ENCODE measurements at places on chromosomes 3 and 15.

DNA sequence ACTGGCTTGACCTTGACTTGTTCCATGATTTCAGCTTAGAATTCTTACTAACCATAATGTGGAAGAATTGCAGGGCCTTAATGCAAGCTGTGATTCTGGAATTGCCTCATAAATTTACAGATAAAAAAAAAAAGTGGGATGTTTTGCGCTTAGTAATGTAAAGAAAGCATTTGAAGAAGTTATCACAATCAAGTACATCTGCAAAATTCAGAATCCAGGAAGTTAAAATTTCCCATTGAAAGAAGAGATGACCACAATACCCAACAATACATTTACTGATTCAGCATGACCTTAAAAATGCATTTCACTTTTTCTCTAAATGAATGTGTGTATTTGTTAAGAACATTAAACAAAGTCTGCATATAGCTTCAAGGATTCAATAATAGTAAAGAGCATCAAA, 65.1 kb upstream of the CCNL1 start:
- DNase-seq = no peak

DNA sequence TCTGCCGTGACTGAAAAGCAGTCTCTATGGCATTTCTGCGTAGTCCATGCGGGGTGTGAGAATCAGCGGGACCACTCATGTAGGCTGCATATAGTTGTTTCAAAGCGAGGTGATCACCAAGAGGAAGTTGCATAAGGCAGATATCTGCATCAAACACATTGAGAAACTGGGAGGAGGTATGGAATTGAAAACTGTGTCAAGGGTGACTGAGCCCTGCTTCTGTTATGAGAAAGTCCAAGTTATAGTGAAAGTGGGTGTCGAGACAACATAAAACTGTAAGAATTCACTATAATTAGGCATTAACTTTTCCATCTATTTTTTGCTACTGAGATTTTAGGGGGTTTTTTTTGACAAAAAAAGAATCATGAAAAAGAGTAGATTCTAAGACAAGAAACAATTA, 109.3 kb downstream of the ZIC1 start:
- DNase-seq = no peak

DNA sequence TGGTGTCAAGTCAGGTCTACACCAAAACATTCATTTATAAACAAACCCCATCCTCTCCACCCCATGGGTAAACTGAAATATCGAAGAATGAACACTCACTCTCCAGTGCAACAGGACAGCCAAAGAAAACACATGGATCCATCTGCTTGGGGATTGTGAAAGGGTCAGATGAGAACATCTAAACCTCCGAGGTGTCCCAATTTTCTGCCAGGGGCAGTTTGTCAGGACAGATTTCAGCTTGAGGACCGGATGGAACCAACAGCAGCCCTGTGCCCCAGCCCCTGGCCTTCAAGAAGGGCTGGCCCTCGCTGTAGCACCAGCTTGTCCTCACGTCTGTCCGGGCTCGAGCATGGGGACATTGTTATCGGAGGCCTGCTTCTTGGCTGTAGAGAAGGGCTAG, 45.5 kb downstream of the PCSK6 start:
- DNase-seq = no peak

GRCh38 chr3:1847571-1847970, 251.1 kb upstream of the CNTN4 start:
- DNase-seq = no peak

GRCh38 chr3:69740103-69741021, 1.1 kb downstream of the MITF start:
- DNase-seq = peak; percentile 36

GRCh38 chr15:61759639-61760038, 300.6 kb downstream of the VPS13C start:
- DNase-seq = no peak

- no peak for DNase-seq
These were observed 46.1 kb upstream of the SEMA4B start for GRCh38 chr15:90154861-90155626.

DNA sequence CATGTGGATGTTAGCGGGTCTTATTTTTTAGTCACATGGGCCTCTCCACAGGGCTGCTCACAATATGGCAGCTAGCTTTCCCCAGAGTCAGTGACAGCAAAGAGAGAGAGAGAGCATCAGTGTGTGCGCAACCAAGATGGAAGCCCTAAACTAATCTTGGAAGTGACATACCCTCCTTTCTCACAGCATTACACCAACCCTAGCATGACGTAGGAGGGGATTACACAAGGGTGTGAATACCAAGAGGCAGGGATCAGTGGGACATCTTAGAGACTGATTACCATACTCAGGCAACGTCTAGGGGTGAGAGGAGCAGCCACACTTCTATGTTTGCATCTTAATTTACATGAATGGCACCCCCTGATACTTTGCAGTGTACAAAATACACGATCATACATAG, 3.5 kb upstream of the UBE2E2 start:
- DNase-seq = no peak

Measured in right hindlimb (tissue), 1 donor.